Dorsolateral prefrontal cortex (tissue), 122 donors: ENCODE measurements at places on chromosomes 3 and 15.

DNA sequence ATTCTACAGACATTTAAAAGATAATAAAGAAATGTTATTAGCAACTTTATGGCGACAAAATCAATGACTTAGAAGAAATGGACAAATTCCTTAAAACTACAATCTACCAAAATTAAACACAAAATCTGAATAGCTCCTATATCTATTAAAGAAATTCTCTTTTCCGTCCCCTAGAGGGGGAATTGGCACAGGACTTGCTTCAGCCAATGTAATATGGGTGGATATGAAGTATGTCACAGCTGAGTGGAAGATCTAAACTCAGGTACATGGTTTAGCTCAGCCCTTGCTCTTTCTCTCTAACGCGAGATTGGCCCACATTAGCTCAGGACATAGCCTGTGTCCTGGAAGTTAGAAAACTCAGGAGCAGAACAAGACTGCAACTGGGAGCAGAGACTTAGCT lies 79.3 kb downstream of the DNAH12 start:
- no peak for DNase-seq

DNA sequence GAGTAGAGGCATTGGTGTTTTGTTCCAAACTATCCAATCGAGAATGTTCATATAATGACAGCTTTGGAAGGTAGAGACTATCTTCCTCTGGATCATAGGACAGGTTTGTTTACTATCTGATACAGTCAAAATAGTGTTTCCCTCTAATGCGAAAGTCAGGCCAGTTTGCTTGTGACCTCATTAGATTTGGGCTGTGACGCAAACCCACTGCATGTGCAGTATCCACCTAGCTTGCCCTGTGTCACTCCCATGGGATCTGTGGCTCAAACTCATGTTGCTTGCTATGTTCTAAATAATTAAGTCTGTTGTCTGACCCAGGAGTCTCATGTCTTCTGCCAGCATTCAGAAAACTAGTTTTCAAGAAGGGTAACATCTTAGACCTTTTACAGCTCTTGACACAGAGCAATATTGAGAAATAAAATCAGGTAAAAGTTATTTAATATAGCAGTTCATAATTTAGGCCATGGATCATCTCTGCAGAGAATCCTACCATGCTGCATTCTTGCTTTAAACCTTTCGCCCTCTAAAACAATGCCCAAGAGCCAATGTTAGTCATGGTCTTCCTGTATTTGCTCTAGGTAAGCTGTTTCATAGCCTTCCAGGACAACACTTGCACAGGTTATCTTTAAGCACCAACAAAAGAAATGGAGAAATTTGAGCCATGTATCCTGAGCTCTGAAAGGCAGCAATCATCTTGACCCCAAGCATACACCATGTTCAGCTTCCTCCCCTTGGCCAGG lies 26.4 kb downstream of the NIT2 start:
- DNase-seq: no peak

DNA sequence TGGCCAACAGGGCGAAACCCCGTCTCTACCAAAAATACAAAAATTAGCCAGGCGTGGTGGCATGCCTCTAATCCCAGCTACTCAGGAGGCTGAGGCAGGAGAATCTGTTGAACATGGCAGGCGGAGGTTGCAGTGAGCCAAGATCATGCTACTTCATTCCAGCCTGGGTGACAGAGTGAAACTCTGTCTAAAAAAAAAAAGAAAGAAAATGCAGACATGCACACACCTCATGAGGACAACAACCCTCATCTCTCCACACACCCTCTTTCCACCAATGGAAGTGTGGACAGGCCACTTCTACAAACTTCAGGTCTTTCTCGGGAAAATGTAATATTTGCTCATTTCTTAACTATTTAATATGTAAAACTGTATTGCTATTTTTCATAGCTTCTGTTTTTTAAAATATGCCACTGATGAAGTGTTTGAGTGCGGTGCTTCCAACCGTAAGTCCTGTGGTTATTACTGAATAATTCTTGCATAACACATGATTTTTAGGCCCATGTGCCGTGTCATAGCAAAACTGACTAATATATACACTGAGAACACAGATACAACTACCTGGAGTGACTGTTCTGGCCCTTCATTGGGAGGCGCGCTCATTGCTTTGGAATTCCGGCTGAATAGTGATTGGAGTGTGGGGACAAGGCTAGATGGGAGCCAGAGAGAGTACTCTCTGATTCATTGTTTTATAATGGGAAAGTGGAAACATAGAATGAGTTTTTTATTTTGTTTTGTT lies 23.1 kb downstream of the LRRC31 start:
- DNase-seq: no peak

DNA sequence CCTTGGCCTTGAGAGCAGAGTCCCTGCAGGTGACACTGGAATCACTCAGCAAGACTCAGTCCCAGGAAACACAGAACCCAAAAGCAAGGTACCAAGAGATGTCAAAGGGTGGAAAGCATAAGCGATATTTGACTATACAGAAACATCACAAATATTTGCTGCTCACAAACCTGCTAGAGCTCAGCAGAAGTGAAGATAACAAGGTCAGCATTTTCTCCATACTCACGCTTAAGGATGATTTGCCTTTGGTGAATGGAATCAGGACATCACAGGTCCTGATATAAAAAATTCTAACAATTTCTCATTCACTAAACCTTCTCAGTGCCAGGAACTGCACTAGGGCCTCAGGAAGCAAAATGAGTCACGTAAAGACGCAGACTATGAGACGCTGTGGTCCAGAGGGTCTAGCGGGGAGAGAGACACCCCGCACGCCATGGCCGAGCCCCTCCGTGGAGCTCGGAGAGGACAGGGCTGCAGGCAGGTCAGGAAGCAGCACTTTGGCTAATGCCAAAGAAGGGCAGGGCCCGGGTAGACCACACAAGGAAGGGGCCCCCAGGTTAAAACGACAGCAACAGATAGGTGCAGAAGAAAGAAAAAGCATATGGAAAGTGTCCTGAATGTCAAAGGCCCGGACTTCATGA lies 10.7 kb downstream of the PCSK6 start:
- DNase-seq: no peak

DNA sequence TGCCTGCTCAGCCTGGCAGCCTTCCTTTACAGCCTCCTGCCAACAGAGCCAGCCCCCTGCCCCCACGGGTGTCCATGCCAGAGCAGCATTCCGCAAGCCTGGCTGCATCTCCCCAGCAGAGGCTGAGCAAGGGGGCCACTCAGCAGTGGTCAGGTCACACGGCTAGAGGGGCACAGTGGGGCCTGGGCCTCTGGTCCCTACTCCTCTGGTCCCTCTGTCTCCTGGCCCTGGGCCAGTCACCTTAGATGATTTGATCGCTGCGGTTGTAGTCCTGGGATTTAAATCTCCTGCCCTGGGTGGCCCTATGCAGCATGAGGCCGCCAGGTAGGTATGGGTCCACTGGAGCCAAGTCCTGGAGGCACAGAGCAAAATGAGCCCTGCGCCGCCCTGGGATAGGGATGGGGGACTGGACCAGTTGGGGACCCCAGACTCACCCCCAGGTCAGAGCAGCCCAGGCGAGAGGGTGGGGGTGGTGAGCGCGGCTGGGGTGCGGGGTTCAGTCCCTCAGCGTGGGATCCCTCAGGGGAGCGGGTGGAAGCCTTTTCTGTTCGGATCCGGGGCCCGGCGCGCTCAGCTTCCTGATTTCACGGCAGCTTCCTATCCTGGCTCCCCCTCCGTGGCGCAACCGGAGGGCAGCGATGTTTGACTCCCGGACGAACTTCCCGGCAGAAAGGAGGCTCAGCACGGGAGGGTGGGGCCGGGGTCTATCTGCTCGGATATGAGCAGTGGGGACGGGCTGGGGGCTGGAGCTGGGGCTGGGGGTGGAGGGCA lies at the start of gene ZBTB47:
ZBTB47 (plus strand) TSS at position 138 of the 771 bp plus-strand sequence. CDS start 4,659 bp downstream, outside the sequence.
- no peak for DNase-seq

DNA sequence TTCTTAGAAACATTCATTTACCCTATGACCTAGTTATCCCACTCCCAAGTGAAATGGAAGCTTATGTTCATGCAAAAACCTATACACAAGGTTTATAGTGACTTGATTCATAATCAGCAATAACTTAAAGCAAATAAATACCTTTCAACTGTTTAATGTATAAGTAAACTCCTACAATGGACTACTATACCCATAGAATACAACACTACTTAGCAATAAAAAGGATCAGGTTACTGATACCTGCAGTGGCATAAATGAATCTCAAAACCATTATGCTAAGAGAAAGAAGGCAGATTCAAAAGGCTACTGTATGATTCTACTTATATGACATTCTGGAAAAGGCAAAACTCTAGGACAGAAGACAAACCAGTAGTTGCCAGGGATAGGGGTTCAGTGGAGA lies 8.3 kb upstream of the POLR2M start:
- DNase-seq: no peak

DNA sequence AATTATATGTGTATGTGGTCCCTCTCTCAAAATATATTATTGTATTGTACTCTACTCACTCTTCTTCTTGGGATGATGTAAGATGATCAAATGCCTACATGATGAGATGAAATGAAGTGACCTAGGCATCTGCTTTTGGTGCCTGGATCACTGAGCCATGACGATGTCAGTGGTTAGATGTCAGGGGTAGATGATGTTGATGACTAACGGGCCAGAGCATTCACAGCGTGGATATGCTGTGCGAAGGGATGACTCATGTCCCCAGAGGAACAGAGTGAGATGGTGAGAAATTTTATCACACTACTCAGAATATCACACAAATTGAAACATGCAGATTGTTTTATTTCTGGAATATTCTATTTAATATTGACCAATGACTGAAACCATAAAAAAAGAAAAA lies 233.9 kb upstream of the CADM2 start:
- DNase-seq: no peak

DNA sequence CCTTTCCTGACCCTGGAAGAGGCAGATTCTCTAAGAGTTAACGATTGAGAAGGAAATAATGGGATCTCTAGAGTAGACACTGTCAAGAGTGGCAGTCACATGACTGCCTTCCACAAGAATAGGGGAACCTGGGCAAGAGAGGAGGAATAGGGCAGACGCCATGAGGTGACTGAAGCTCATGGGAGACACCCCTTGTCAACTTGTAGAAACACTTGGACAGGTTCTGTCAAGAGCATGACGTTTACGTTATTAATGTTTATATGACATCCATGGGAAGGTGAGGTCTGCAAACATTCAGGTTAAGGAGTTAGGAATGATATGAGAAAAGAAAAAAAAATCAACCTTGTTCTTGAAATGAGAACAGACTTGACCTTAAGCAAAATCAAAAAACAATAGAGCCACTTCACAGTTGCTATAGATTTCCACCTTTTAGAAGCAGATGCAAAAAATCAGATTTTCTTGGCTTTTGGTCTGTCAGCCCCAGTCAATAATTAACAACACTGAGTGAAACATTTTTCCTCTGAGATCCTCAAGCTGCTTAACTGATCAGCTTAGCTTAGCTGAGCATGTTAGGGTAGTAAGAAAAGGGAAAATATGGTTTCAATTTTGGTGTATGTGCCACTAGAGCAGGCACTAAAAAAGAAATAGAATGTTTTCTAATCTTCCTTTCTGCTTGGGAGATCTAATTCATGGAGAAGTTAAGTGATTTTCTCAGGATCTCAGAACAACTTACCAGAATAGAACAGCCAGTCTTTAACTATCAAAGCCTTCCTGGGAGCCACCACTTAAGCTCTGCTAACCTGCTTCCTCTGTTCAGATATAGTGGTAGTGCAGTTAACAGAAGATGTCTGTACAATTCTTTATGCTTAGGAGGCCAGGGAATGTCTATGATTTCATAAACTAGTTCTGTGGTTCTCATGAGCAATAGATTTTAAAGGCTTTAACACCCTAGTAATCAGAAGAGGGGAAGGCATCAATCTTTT lies 116.9 kb downstream of the B3GALNT1 start:
- DNase-seq: no peak

GRCh38 chr15:86235667-86236066 lies 156.0 kb downstream of the AGBL1 start:
- no peak for DNase-seq

GRCh38 chr15:35674873-35675781 lies 129.2 kb upstream of the DPH6 start:
- DNase-seq: no peak

GRCh38 chr3:184757022-184757651 lies 45.3 kb upstream of the MAGEF1 start:
- DNase-seq: peak; percentile 30

GRCh38 chr3:27456554-27456953 lies 27.6 kb downstream of the SLC4A7 start:
- no peak for DNase-seq

DNA sequence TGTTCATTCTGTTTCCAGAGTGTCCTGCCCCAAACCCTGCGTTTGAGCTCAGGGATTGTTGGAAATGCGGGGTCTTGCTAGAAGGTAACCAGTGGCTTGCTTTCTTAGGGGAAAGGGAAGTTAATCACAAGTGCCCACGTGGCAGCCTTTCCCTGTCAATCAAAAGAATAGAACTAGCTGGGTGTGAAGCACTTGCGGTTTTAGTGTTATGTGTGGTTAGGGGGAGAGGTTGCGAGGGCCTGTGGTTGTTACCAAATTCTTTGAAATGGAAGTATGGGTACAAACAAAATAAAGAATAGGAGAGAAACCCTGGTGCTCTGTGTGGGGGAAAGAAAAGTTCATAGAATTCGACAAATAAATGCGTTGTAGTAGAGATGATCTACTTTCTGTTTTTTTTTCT lies 67.6 kb downstream of the FNDC3B start:
- no peak for DNase-seq

DNA sequence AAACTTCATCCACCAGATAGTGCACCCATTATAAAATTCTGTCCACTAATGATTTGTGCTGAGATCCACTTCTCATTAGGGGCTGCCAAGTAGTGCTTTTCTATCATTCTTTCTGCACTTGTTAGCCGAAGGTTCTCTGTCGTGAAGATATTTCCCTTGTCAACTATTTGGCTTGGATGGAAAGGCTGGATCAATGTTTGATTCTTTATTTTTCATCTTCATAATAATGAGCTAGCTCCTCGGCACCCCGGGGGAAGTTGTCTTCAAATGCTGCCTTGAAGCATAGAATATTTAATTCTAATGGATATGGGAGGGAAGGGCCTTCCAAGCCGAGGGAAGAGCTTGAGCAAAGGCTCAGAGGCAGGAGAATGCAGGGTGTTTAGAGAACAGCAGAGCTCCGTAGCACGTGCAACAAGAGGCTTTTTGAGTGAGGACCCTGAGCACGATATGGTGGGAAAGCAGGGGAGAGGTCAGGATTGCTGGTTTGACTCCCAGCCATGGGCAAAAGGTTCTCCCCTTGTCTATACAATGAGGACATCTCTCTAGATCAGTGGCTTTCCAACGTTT lies 16.3 kb upstream of the MUC20 start:
- no peak for DNase-seq

- DNase-seq: no peak
Measured at GRCh38 chr15:39454189-39454986, 126.5 kb upstream of the THBS1 start.

DNA sequence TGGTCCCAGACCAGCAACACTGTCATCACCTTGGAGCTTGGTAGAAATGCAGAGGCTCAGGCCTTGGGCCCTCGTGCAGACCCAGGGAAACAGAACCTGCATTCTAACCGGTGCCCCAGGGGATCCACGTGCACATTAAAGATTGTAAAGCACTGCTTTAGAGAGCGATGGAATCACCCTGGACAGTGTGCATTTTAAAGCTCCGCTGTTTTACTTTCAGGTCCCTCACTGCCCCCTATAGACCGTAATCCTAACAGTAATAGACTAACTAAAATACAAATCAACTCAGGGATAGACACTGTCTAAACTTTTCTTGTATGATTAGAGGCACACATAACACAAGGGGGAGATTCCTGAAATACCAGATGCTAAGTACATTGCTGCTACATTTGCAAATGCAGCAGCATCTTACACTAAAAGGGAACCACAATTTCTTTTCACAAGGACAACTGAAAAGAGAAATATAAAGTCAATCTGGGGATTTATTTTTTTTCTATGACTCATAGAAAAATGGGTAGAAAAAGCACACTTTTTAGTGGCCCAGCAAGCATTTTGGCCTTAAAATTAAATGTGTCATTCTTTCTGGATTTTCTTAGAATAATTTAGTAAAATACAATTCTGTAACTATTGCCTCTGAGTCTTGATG lies 10.5 kb upstream of the SH3GL3 start:
- DNase-seq: no peak
